Stimulated activated CD4-positive, alpha-beta T cell treated with anti-CD3 and anti-CD28 coated beads, Interleukin-15, amount 100 ng/mL, for 48 hours (primary cell): ENCODE measurements at places on chromosomes 5 and 9.

DNA sequence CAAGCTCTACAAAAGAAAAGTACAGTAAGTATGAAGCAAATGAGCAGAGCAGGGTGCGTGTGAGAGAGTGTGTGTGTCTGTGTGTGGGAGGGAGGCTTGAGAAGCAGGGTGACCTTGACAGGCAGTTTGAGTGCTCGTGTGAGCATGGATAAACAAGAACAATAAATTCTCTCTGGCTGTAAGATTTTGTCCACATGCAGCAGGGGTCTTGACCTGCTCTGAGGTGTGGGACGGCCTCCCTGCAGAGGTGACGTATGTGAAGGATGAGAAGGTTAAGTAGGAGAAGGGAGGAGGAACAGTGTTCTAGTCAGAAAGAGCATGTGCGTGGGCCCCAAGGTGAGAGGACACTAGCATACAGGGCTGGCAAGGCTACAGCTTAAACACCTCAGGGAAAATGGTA, 49.0 kb downstream of the SPTLC1 start:
- no peak for DNase-seq

- DNase-seq, result no peak
Observed at GRCh38 chr9:79263628-79264027, 308.1 kb upstream of the TLE4 start.

- DNase-seq, result no peak
Observed at GRCh38 chr9:76691517-76692313, 72.5 kb upstream of the PCA3 start.

- DNase-seq, result no peak
Observed at GRCh38 chr9:92385953-92386352, 18.4 kb downstream of the OGN start.

- DNase-seq, result no peak
Observed at GRCh38 chr5:102531506-102531905, 32.7 kb upstream of the SLCO6A1 start.

DNA sequence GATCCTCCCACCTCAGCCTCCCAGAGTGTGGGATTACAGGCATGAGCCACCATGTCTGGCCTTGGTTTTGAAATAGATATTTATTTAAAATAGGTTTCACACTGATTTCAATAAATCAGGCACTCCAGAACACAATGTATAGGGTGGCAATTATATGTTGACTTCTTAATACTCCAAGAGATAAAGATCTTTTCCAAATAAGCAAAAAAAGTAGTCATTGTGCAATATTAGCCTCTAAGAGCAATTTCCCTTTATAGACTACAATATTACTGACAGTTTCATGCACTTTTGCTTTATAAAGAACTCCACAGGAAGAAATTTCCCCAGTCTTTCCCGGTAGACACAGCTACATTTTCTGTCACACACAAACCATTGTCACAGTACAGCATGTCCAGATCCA, 23.4 kb upstream of the RUFY1 start:
- DNase-seq, result no peak

DNA sequence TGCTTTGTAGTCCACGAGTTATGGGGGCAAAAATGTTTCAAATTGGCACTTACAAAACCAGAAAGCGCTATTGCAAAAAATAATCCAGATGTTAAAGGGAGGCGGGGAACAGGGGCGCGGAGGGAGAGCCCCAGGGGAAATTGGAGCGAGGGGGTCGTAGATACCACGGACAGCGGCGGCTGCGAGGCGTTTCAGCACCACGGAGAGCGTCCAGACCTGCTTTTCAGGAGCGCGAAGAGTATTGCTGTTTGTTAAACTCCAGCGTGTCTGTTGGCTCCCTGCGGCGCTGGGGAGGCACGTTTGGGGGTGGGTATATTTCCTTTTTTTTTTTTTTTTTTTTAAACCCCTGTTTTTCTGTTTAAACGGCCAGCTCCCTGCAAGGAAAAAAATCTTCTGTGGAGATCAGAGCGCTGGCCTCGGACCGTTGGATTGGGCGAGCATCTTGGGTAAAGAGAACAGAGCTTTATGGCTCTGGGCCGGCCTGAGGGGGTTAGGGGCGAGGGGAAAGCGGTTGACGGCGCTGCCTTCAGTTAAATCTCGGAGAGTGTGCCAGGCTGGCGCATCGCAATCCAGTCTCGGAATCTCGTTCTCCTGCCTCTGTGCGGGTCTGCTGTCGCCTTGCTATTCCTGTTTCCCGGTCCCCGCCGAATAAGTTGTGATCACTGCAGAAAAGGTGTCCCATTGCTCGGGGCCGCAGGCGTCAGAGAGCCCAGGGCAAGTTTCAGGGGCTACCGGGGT, at the start of gene GLRA1:
Gene GLRA1, minus strand, starts transcription at position 288 of the 738 bp plus-strand sequence. CDS start 302 bp downstream, outside the sequence.
- peak; percentile 31 for DNase-seq

DNA sequence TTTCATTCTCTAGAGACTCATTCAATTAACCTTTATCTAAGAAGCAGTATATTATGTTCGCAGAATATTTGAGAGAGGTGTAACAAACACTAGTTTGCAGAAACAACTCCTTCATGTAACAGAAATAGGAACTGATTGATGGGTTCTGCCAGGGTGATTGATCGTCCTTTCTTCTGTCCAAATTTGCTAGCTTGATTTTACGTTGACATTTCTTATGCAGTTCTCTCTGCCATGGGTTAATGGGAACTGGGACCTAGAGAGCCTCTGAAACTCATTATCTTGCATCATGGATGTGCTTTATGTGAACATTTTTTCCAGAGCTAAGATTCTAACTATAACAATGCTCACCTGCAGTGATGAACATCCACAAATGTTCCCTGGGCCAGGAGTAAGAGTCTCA, 107.0 kb downstream of the SLC24A2 start:
- no peak for DNase-seq

- no peak for DNase-seq
Observed at GRCh38 chr9:126151686-126152134, 174.9 kb upstream of the MVB12B start.

- peak; percentile 14 for DNase-seq
Observed at GRCh38 chr9:121201045-121201737, 478 bp downstream of the RAB14 start.

DNA sequence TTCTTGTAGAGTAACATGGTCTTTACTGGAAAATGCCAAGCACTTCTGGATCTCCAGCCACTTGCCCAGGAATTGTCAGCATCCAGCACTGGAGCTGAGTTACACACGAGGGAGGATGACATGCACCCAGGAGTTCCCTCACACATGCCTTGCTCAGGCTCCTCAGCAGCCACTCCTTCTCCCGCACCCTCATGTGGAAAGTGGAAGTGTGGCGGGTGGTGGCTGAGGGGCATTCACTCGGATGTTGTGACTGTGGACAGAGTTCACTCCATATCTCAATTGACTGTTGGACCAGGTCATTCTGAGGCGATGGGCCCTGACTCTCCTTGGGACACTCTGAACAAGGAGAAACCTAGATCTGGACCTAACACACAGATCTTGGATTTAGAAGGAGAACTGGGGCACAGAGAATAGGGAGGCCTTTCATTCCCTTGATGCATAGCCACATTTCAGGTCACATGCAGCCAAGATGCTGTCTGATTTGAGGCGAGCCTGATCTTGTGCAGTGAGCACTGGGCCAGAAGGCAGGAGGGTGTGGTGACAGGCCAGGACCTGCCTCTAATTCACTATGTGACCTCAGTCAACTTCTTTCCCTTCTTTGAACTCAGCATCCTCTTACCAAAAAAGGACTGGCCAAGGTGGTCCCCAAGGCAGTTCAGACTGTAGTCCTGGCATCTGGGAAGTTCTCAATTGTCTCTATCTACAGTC, 62.1 kb downstream of the CYSTM1 start:
- no peak for DNase-seq

GRCh38 chr9:90107040-90107725, 502.4 kb downstream of the GADD45G start:
- no peak for DNase-seq

- DNase-seq, result no peak
Observed at GRCh38 chr9:90343991-90344390, 298.6 kb downstream of the DIRAS2 start.
